ENCODE measurements at places on chromosomes 2 and 18.
A peak's percentile ranks its signal among the peaks of the same experiment; 100 is the strongest.

DNA sequence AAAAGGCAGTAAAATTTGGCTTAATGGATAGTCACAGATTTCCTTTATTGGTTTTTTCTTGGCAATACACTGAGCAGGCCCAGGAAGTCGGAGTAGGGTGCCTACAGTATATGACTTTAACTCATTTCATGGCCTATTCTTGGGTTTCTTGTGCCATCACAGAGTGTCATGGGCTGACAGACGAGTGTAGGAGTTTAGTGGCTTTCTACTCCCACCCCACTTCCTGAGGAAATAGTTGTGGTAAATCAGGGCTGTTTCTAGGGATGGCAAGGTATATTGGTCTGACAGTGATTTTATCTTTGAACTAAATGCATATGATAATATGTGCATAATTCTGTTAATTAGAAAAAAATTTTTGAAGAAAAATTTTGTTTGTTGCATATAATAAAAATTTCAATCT lies 100.1 kb downstream of the PLCL1 start:
- no peak overlapping the region for H3K27ac ChIP-seq
- no peak overlapping the region for H3K4me3 ChIP-seq
- peaks cover 22% of the 10 kb centered on the region for H3K27me3 ChIP-seq

- peak overlapping the region; percentile 23 for H3K4me3 ChIP-seq
- peaks cover 17% of the 10 kb centered on the region for H3K27me3 ChIP-seq
- H3K4me1 ChIP-seq: peaks cover 25% of the 10 kb centered on the region
- no peaks in the 10 kb centered on the region for H3K36me3 ChIP-seq
- peak overlapping the region; percentile 66 for H3K27ac ChIP-seq
- peak; percentile 49 for DNase-seq
Measured at GRCh38 chr2:128734521-128735295, 416.0 kb upstream of the HS6ST1 start.

GRCh38 chr2:10954416-10954815 lies 42.7 kb downstream of the KCNF1 start:
- H3K4me3 ChIP-seq: no peak overlapping the region
- no peaks in the 10 kb centered on the region for H3K4me1 ChIP-seq
- DNase-seq: no peak

DNA sequence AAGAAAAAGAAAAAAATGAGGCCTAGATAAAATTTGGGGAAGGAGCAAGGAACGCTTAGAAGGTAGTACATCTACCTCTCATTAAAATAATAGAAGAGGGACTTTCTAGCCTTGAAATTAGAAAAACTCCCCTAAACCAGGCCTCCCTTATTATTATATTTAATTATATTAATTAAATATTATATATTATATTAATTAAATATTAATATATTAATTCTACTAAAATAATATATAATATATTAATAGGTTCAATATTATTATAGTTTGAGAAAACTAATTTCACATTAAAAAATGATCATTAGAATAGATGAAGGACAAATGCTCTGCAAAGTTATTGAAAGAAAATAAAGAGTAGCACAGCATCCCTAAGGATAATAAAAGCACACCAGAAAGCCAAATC lies 449.4 kb downstream of the NBAS start:
- H3K36me3 ChIP-seq: no peaks in the 10 kb centered on the region
- no peak overlapping the region for H3K27ac ChIP-seq
- no peaks in the 10 kb centered on the region for H3K4me1 ChIP-seq
- no peak overlapping the region for H3K4me3 ChIP-seq
- no peaks in the 10 kb centered on the region for H3K27me3 ChIP-seq

DNA sequence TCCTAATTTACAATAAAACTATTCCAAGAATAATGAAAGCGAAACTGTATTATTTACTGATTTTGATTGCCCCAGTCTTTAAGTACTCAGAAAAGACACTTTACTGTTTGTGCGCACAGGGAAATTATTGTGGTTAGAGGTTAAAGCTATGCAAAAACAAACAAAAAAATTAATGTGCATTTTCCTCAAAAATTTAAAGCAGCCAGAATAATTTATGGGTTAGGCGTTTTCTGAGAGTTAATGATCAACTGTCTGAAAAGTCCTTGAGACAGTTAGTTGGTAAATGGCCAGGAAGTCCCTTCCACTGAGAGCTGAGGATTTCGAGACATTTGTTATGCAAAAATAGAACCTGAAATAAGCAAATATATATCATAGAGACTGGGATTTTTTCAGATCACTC lies 143.3 kb downstream of the IRS1 start:
- H3K4me1 ChIP-seq: peaks cover 32% of the 10 kb centered on the region
- H3K27me3 ChIP-seq: peaks cover 4% of the 10 kb centered on the region
- no peak for DNase-seq
- peaks cover 1% of the 10 kb centered on the region for H3K36me3 ChIP-seq
- H3K27ac ChIP-seq: no peak overlapping the region
- H3K4me3 ChIP-seq: no peak overlapping the region

GRCh38 chr18:59352250-59352855 lies 6.7 kb downstream of the LMAN1 start:
- H3K4me3 ChIP-seq: no peak overlapping the region
- DNase-seq: no peak
- H3K4me1 ChIP-seq: peaks cover 41% of the 10 kb centered on the region
- peaks cover 59% of the 10 kb centered on the region for H3K36me3 ChIP-seq

DNA sequence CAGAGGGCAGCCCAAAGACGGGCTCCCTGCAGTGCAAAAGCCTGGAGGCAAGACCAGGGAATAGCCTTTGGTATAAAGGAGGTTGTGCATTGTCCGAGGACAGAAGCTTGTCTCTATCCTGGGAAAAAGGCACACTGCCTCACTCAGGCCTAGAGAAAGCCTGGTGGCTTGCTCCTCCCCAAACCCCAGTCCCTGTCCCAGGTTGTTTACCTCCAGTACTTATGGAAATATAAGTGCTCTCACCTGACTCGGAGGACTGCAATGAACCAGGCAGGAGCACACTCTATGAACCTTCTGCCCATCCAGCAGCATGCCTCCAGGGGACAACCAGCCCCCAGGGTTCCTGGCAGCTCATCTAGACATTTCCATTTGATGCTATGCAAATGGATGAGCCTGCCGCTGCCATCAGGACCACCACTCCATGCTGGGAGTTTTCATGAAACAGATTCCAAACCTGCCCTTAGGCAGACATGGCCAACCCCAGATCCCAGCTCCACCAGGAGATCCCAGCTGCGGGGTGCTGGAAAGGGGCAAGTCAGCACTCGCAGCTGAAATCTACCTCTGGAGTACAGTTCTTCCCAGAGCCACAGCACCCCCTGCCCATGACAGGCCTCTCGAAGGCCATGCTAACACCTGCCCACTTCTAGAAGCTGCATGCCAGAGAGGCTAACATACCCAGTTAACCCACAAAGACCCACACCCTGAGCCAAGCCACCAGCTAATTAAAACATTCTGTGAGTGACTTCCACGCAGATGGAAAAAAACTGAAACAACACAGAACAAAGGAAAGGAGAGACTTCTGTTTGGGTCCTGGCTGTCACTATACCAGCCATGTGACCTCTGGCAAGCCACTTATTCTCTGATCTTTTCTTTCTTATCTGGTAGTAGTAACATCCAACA lies 101.7 kb downstream of the TTC32 start:
- no peaks in the 10 kb centered on the region for H3K4me1 ChIP-seq
- H3K4me3 ChIP-seq: no peak overlapping the region
- H3K27me3 ChIP-seq: peaks cover 2% of the 10 kb centered on the region
- no peak overlapping the region for H3K27ac ChIP-seq
- H3K36me3 ChIP-seq: no peaks in the 10 kb centered on the region
- DNase-seq: no peak

DNA sequence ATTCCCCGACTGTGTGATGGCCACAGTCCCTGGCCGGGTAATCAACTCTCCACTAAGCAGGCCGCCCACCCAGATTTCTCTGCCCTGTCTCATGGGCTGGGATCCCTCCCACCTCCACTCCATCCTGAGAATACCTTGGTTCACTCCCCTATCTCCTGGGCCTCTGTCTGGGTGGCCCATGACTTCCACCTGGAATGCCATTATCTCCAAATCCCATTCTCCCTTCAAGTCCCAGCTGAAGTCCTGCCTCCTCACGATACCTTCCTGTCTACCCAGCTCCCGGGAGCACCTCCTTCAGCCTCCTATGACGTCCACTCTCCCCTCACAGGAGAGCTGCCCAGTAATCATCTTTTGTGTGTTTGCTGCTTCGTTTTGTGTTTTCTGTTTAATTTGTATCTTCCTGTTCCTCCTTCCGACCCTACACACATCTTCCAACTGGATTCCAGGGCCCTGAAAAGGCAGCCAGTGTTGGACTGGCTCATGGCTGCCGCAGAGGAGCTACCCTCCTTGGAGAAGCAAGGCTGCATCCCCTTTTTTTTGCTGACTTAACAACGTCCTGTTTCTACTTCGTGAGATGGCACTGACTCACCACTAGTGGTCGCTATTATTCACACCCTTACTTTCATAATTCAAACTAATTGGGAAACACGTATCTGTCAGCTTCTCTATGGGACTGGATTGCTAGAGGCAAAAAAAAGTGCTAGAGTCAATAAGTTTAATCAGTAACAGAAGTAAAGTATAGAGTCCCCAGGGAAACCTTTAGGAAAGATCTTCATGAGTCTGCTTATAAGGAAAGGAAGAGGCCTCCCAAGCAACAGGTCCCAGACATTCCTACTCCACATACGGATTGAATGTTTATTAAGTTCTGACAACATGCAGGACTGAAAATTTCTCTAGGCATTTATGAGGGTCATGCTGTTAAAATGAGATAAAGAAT lies 171.9 kb upstream of the GATA6 start:
- H3K27me3 ChIP-seq: no peaks in the 10 kb centered on the region
- no peak overlapping the region for H3K4me3 ChIP-seq
- no peaks in the 10 kb centered on the region for H3K4me1 ChIP-seq

DNA sequence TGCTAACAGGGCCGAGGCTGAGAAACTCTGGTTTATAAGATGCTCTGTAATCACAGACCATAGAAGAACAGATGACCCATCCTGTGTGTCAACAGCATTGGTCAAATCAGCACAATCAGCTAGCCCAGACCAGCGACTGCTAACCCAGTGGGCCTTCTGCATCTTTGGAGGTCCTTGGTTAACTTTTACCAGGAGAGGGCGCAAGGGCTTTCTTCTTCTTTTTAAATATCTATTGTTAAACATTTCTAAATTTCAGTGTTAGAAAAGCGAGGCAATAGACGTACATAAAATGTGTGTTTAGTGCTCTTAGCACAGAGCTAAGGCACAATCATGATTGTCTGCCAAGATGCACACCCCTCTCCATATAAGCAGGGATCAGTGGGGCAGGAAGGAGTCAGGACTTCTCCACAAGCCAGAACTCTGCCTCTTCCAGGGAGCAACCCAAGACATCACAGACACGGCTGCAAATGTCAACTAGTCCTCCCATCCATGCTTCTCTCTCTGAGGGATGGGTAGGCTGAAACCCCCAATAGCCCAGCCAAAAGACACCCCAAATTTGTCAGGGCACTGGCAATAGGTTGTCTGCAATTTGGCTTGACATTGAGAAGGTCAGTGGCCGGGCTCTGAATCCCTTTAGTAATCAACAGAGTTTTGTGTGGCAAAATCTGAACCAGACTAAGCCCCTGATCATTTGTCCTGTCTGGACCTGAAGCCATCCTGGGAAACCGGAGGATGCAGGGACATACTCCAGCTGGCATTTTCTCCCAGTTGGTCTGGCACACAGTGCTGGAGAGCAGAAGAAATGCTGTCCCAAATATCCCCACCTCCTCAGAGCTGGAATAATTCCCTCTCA lies 188.2 kb downstream of the BCL2 start:
- H3K27ac ChIP-seq: peak overlapping the region; percentile 54
- no peaks in the 10 kb centered on the region for H3K27me3 ChIP-seq
- no peak overlapping the region for H3K4me3 ChIP-seq

Measured in activated CD4-positive, alpha-beta T cell treated with anti-CD3 and anti-CD28 coated beads, Interleukin-2, amount 10 ng/mL, durations not matched to agents 7 days and 5 days (primary cell).